EH (cell line): ENCODE measurements at places on chromosomes 1 and 21.

DNA sequence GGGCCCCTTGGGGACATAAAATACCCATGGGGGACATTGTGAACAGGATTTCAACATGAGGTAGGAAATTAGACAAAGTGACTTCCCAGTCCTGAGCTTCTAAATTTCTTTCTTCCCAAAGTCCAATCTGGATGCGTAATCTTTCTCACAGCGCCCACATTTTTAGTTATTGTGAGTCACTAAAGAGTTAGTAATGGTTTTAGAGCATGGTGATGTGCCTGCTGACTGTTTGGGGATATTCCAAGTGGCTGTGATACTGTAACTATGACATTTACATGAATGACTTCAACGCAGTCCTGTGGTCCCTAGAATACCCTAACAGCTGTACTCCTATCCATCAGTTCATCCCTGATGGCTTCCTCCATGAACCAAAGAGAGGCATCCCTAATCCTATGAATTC lies 224.0 kb upstream of the COA6 start:
- DNase-seq = peak; percentile 86

GRCh38 chr1:11169202-11169601 lies 20.0 kb upstream of the ANGPTL7 start:
- no peak for DNase-seq

DNA sequence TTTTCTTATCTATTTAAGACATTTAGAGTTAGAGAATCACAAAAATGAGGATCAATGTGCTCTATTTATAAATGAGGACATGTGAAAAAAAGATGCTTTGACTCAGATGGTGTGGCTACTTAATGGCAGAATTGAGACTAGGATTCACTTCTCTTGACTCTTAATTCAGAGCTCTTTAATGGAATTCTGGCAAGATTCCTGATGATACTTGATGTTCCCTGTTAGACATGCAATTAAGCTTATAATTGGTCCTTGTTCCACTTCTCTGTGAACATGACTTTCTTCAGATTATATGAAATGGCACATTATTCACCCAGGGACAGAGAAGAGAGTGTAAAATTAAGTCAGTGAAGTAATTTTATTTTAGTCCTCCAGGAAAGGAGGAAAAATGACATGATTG lies 165.3 kb downstream of the LRRC7 start:
- DNase-seq = no peak

DNA sequence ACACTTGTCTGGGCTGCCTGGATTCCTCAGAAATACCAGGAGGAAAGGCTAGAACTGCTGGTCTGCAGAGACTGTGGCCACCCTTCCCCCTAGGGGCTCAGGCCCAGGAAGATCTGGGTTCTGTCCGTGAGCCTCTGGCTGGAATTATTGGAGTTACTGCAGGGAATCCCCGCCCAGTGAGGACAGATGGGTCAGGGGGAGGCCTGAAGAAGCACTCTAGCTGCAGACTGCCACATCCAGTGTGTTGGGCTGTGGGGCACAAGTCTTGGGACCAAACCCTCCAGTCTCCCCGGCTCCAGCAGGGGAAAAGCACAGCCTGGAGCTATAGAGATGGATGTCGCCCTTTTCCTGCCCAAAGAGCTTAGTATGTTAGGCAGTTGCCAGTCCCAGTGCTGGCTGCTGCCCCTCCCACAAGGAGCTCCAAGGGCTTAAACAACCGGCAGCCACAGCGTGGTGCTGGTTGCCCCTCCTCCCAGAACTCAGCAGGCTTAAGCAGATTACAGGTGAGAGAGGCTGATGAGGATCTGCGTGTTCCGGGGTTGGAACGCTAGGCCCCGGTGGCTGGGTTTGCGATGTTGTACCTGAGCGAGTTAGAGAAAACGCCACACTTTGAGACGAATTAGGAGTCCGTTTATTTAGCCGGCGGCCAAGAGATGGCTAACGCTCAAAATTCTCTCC lies 255.5 kb upstream of the LRRC7 start:
- DNase-seq = no peak

DNA sequence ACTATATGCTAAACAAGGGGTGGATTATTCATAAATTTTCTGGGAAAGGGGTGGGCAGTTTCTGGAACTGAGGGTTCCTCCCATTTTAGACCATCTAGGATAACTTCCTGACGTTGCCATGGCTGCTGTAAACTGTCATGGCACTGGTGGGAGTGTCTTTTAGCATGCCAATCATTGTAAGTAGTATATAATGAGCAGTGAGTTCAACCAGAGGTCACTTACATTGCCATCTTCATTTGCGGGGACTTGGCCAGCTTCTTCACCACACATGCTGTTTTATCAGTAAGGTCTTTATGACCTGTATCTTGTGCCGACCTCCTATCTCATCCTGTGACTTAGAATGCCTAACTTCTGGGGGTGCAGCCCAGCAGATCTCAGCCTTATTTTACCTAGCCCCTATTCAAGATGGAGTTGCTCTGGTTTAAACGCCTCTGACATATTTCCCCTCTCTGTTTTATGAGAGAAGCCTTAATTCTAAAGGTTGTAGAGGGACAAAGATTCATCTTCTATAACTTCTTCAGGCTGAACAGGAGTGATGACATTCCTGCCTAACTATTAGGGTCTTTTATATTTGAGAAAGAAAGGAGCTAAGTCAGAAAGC lies 60.4 kb downstream of the DIP2A start:
- peak; percentile 45 for DNase-seq

DNA sequence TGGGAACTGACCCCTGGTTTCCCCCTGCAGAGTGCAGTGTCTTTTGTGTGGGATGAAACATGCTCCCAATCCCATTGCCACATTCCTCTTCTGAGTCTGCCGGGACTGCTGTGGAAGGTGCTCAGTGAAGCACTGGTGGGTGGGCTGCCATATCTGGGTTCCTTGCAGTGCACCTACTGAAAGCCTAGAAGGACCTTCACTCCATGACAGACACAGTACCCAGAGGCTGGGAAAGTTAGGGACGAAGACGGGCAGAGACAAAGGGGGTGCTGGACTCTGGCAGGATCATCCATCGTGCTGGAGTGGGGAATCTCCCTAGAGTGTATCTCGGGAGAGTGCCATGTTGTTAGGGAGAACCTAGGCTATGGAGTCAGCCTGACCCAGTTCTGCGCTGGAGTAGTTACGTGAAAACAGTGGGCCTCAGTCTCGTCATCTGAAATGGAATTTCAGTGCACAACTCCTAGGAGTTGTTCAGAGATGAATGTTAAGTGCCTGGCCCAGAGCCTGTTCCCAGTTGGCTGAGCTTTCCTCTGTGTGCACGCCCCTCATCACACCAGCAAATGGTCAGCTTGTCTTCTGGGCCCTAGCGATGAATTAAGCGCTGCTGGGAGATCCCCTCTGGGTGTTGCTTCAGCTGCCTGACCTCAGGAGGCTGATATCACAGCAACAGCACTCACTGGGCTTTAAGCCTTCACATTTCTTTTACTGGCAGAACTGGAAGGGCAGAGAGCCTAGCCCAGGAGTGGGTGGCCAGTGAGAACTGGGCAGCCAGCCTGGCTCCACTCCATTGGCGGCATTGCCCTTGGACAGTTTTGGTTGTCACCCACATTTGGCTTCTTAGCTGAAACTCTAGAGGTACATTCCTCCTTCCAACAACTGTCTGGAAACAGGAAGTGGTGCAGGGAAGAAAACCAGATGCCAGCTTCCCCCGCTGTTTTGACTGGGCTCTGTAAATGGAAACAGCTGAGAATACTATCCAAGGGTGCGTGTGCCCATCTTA lies 479.8 kb upstream of the VAMP3 start:
- peak; percentile 70 for DNase-seq

- DNase-seq = no peak
These were observed 188.2 kb downstream of the AMY1C start for GRCh38 chr1:103937763-103938357.

GRCh38 chr1:228809621-228810394 lies 74.5 kb downstream of the RHOU start:
- no peak for DNase-seq

DNA sequence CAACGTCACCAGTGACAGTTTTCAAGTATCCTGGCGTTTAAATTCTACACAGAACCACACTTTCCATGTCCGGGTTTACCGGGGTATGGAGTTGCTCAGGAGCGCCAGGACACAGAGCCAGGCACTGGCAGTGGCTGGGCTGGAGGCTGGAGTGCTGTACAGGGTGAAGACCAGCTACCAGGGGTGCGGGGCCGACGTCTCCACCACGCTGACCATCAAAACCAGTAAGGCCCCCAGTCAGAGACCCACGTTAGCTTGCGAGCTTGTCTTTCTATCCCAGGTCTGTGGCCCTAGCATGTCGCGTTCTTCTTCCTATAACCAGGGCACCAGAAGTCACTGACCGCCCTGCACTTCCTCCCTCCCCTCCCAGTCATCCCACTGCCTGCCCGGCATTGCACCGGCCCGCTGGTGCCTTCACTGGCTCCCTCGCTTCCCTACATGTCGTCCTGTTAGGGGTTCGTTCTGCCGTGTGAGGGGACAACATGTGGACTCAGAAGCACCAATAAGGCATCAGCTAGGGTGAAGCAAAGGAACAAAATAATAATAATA lies 27.9 kb downstream of the UMODL1 start:
- no peak for DNase-seq

DNA sequence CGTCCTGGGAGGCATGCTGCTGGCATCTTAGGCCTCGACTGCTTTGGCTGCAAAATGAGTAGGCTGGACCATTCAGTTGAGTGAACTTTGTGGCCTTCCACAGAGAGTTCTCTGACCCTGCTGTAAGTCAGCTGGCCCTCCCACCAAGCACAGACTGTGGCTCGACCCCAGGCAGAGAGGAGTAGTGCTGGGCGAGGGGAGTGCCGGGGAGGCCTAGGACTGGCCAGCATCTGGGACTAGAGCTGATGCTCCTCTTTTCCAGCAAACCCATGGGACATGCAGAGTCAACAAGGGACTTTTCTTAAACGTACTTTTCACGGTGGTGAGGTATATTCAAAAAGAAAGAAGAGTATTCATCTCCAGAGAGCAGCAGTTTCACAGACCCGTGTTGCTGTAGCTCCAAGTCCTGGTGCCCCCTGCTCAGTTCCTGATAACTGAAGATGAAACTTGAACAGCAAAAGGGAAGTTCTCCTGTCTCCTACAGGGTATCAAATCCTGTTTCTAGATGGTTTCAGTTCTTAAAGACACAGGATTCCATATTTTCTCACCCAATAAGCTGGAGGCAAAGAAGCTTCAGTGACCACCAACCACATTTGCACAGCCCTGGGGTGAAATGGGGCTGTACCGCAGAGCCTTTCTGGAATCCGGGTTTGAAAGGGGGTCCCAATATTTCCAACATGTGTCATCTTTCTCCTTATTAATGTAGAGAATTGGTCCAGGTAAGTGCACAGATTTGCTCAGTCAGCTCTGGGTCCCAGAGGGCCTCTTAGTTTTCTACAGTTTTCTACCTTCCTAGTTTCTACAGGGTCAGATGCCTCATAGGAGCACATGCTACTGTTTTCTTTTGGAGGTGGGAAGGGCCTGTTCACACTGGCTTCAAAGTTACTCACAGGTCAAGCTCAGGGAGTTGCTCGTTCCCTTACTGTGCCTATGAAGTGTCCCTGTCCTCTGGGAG lies 20.9 kb downstream of the BATF3 start:
- no peak for DNase-seq

- DNase-seq = peak; percentile 4
These were observed 50.3 kb downstream of the CASQ2 start for GRCh38 chr1:115718011-115718754.

DNA sequence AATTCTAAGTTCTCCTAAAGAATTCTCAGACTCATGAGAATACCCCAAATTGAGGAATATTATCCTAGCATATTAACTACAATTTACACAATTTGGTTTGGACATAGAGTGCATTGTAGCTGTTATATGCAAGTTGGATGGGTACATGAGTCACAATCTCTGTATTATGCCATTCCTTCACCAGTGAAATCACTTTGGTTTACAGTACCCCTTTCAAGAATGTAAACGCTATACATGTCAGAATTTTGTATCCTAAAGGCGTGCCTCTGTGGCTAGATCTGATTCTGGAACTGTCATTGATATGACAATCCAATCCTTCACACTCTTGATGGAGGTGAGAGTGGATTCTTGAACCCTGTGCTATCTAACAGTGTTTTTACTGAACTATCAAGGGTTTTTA lies 6.7 kb upstream of the IL10RB start:
- peak; percentile 37 for DNase-seq

GRCh38 chr1:37795340-37796125 lies 1.9 kb downstream of the MANEAL start:
- DNase-seq = peak; percentile 38

- no peak for DNase-seq
These were observed 171.8 kb downstream of the FCRL5 start for GRCh38 chr1:157380523-157380922.

- DNase-seq = no peak
These were observed 32.1 kb downstream of the CTNNBIP1 start for GRCh38 chr1:9877962-9878361.

DNA sequence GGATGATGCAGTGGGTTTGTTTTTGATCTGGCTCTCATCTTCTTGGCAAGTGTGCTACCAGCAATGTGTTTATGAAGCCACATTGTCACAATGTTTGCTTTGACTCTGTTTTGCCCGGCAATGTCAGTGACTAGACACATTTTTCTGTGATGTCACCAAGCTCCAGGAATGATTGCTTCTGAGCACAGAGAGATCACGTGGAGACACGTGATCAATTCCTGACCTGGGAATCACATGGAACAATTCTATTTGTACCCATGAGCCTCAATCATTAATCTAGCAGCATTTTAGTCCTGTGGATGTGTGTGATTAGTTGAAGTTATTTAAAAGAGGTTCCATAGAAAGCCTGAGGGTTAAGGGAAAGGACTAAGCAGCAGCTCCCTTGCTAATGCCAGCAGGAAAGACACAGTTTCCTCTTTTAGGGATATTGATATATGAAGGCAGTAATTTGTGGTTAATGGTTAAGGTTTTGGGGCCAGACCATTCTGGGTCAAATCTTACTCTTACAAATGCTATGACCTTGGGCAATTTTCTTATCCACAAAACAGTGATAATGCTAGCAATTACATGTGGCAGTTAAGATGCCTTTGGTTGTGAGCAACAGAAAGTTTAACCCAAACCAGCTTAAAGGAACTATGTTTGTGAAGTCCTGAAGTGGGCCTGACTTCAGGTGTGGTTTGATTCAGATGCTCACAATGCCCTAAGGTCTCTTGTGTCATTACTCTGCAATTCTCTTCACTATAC lies 59.0 kb downstream of the FASLG start:
- peak; percentile 32 for DNase-seq

- DNase-seq = peak; percentile 23
These were observed 1.5 kb downstream of the VAMP4 start for GRCh38 chr1:171740356-171740863.

- DNase-seq = peak; percentile 90
These were observed 14.6 kb downstream of the RIPK4 start for GRCh38 chr21:41752231-41752681.

- no peak for DNase-seq
These were observed 8.0 kb upstream of the TMEM61 start for GRCh38 chr1:54972436-54972835.

DNA sequence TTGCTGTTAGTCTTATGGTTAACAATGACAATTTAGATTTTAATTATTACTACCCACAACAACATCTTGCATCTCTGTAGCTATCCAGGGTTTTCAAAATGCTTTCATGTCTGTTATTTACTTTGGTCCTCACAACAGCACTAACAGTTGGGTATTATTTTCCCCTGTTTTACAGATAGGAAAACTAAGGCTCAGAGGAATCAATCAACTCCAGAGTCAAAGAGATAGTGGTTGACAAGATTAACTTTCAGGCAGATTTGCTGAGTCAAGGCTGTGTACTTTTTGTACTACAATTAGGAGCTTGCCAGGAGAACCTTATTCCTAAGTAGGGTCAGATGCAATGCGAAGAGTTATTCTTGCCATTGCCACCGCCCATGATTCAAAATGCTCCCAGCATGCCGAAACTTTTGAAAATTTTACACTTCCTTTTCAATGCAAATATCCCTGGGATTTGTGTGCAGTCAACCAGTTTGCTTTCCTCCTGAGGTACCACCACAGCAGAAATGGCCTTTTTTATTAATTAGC lies 49.4 kb upstream of the ROR1 start:
- no peak for DNase-seq
